NCI-H345 (cell line): ENCODE measurements at places on chromosomes 6 and 20.

DNA sequence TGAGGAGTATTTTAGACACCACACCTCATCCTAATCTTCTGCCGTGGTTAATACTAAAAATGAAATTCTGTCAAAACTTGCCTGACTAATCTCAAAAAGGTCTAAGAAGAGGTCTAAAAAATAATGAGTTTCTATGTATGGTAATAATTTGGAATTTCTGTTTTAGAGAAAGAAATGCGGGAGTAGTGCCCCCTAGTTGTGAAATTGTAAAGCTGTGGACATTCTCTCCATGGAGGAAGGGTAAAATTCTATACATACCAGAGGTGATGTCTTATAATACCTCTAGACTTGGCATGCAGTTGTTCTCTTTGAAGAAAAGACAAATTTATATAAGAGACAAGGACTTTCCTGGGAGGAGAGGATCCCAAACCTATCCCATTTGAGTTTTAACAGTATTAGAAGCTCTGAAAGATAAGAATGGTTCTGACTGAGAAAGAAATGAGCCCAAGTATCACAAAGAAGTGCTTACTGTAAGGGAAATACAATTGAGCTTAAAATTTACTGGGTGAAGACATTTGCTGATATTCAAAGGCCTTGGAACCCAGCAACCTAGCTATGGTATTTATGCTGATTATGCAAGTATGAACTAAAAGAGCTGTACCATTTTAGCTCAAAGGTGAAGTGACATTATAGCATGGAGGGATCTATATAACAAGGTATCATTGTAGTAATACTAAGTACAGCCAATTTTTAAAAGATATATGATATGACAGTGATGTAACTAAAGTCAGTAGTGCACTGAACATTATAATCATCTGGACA is 5.1 kb upstream of the EPHA7 start:
- no peak for DNase-seq

- DNase-seq: no peak
Measured at GRCh38 chr6:147716434-147716833, 207.9 kb downstream of the SAMD5 start.

- no peak for DNase-seq
Measured at GRCh38 chr6:157562997-157563396, 182.0 kb downstream of the ZDHHC14 start.

DNA sequence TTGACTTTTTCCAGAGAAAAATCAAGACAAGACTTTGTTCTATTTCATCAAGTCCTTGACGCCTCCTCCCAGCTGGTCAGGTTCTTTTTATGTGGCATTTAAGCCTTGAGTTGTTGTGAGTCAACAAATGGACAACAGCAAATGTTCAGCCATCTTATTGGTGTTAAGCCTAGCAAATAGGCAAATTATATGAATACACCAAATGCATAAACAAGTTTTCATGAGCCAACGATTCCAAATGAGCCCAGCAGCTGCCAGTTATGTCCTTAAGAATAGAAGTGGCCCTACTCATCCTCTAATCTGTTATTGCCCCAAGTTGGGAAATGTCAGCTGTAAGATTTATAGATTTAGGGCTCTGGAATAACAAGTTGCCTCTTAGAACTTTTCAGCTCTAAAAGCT is 312.0 kb downstream of the SOX4 start:
- no peak for DNase-seq

GRCh38 chr6:150720774-150721233 is 121.1 kb downstream of the PLEKHG1 start:
- DNase-seq: peak; percentile 89

DNA sequence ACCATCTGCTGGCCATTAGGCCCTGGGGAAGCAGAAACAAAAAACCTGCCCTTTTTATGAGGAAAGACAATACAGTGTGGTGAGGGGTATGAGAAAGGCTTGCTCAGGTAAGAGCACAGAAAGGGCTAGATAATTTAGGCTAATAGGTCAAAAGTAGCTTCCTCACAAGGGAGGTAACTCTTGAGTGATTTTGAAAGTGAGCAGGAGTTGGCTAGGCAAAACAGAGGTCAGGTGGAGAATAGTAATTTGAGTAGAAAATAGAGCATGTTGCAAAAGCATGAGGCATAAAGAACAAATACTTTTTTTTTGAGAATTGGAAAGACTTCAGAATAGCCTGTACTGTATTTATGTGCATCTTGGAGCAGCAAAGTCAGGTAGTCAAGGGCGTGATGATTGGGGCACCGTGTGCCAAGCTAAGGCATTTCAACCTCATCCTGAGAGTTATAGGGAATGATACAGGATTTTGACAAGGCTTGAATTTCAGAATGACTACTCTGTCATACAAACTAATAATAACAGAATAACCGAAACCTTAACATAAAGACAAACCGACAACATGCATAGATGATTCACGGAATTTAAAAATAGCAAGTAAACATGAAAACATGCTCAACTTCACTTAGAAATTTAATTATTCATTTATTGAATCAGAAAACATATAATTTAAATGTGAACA is 123.0 kb upstream of the ENPP5 start:
- DNase-seq: no peak

- DNase-seq: no peak
Measured at GRCh38 chr20:59993736-59994430, 35.7 kb downstream of the CDH26 start.

DNA sequence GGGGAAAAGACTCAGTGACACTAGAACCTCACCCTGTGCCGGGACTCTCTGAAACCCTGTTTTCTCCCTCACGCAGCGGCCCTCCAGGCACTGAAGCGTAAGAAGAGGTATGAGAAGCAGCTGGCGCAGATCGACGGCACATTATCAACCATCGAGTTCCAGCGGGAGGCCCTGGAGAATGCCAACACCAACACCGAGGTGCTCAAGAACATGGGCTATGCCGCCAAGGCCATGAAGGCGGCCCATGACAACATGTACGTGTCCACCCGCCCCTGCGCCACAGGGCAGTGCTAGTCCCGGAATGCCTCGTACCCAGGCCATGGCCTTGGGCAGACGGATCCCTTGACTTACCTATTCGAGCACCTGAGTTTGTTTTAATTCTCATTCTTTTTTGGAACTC is 37.2 kb downstream of the CHMP4B start:
- DNase-seq: no peak

DNA sequence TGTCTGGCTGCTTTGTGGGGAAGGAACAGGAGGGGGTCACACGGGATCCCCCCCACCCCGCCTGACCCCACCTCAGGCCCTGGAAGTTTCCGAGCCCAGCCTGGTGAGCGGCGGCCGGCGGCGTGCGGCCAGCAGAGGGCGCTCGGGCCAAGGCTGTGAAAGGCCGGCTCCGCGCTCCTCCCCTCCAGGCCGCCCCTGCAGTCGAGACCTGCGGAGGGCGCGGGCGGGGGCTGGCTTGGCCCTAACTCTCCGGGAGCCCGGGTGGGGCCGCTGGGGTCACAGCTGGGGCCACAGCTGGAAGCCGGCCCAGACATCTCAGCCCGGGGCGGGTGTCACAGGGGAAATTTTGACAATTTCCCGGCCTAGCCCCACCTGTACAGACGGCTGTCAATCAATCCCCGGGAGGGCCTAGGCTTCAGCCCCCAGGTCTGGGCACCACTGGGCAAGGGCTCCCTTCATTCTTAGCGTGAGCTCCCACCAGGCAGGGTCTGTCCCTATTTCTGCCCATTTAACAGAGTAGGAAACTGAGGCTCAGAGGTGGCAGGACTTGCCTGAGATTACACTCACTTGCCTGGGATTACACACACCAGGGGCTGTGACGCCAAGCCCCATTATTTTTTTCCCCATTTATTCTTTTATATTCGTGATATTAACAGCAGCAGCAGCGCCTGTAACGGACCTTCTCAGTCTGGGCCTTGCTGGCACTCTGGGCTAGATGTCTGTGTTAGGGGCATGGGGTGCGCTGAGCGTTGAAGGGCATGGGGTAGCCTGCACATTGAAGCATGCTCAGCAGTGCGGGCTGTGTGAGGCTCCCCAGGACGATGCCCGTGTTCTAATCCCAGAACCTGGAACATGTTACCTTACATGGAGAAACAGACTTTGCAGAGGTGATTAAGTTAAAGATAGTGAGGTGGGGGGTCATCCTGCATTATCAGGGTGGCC is 23.0 kb downstream of the ZBP1 start:
- DNase-seq: peak; percentile 65

- DNase-seq: peak; percentile 85
Measured at GRCh38 chr20:37430778-37431460, 85.0 kb downstream of the SRC start.

DNA sequence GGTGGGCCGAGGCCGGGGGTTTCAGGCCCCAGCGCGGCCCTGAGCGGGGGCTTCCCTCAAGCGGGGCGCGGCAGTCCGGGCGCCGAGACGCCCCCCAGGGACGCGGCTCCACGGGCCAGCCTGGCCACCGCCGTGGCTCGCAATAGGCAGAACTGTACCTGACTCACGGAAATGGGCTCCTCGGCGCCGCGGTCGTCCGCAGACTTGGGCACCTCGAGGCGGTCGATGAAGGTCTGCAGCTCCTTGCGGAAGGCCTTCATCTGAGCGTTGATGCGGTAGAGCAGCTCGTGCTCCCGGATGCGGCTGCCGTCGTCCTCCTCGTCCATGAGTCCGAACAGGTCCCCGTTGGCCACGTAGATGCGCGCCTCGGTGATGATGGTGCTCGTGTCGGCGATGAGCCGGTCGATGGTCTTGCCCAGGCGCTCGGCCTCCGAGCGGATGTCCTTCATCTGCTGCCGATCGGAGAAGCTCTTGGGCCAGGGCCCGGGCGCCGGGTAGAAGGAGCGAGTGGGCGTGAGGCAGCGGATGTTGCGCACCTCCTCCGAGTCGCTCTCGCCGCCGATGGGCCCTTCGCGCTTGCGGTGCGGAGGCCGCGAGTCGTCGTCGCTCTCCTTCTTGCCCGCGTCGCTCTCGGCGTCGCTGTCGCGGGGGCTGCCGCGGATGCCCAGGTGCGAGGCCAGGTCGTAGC is 16.1 kb upstream of the KIAA0408 start:
- DNase-seq: no peak

- DNase-seq: no peak
Measured at GRCh38 chr20:3251806-3252205, 12.8 kb upstream of the SLC4A11 start.

GRCh38 chr20:24912397-24913075 is 36.5 kb upstream of the CST7 start:
- no peak for DNase-seq

- DNase-seq: no peak
Measured at GRCh38 chr6:80698459-80698858, 592.0 kb downstream of the BCKDHB start.

- no peak for DNase-seq
Measured at GRCh38 chr6:80792151-80792550, 685.7 kb downstream of the BCKDHB start.

DNA sequence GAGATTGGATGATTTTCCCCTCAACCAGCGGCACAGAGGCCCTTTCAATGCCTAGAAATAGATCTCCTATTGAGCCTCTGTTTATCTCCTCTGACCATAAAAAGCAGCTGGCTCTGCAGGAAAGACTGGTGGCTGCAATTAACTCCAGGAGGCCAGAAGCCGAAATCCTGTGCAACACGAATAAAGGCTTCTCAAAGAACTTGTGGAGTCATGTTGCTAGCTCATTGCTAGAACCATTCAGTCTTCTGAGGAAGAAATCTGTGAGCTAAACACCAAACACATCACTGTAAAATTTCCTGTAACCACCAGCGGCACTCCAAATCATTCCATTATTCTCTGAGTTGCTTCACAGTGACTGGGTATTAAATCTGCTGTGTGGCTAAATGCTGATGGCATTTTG is 49.1 kb upstream of the TPD52L1 start:
- peak; percentile 43 for DNase-seq

GRCh38 chr20:1831096-1831495 is 64.1 kb upstream of the SIRPA start:
- no peak for DNase-seq

- no peak for DNase-seq
Measured at GRCh38 chr20:5056801-5057599, 55.7 kb upstream of the SLC23A2 start.

GRCh38 chr20:62914970-62915457 is 11.3 kb downstream of the DIDO1 start:
- peak; percentile 47 for DNase-seq

GRCh38 chr6:136639702-136640101 is 89.5 kb upstream of the MAP7 start:
- no peak for DNase-seq

- no peak for DNase-seq
Measured at GRCh38 chr6:122109075-122109474, 290.4 kb upstream of the HSF2 start.

DNA sequence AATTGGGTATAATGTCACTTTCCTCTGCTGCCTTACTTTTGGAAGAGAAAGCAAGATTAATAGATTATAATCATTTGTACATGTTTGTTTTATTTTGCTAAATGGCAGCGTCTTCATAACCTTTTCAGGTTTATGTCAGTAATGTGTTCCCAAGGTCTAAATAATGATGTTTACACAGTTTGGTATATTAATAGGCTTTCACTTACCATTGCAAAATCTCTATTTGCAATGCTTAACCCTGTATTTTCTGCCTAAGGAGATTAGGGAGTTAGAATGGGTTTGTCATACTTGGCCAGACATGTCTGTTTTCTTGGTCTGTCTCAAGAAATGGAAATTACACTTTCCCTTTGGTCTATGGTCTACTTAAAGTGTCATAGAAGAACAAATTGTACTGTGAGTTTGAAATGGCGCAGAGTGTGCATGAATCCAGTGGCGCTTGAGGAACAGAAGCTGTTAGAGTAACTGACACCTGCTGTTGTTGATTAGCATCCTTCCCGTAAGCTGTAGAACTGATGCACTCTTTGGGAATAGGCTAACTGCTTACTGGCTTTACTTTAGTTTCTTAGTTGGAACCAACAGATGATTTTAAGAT is 261.1 kb downstream of the SAMD5 start:
- no peak for DNase-seq

GRCh38 chr20:32515631-32516101 is 69.5 kb downstream of the NOL4L start:
- DNase-seq: no peak

DNA sequence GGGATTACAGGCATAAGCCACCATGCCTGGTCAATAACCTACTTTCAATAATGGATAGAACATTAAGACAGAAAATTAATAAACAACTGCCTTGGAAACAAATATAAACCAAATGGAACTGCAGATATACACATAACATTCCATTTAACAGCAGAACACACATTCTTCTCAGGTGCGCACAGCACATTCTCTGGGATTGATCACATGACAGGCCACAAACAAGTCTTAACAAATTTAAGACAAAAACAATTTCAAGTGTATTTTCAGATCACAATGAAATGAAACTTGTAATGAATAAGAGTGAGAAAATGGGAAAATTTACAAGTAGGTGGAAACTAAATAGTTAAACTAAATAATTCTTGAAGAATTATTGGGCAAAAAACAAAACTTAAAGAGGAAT is 167.9 kb downstream of the TBX18 start:
- DNase-seq: no peak
